ENCODE measurements at places on chromosomes 7 and 10. TPM values are rescaled to one million over a fixed set of nuclear protein-coding genes. Genes with fewer than 3 reads are reported as not detected.

GRCh38 chr10:47115322-47115721, 184.7 kb upstream of the GDF10 start:
- no peak for DNase-seq

DNA sequence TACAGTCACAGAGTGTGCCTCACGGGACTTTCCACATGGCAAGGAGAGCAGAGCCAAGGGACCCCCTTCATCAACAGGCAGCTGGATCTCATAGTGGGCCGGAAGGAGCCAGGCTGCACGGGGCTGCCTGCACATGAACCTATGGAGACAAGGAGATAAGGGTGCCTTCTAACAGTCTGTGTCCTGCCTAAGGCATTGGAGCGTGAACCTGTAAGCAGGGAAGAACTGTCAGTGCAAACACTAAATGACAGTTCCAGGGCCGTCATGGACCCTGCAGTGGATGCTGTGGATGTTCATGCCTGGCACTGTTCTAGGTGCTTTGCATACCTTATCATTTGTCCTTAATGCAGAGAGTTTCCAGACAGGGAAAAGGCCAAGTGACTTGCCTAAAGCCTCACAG, 85.9 kb downstream of the WIPF3 start:
- no peak for DNase-seq

GRCh38 chr7:444606-445005, 75.0 kb downstream of the PDGFA start:
- DNase-seq: no peak

SORBS1 gene
- total RNA-seq: 0.50 TPM

GRCh38 chr10:125236091-125236490, 75.7 kb upstream of the CTBP2 start:
- DNase-seq: no peak

GRCh38 chr10:79285315-79286197, 61.7 kb upstream of the PPIF start:
- no peak for DNase-seq

- DNase-seq: no peak
Measured at GRCh38 chr7:44754802-44755697, 6.4 kb downstream of the ZMIZ2 start.

- DNase-seq: no peak
Measured at GRCh38 chr7:141847996-141848395, 6.7 kb upstream of the PRSS37 start.

- DNase-seq: peak; percentile 75
Measured at GRCh38 chr10:43863859-43864591, 215.3 kb upstream of the ZNF32 start.

EXOSC1 gene
- total RNA-seq: 73.4 TPM

Data from HT1080 (cell line).